ENCODE measurements at places on chromosomes 16 and 17. TPM values are rescaled to one million over a fixed set of nuclear protein-coding genes. Genes with fewer than 3 reads are reported as not detected.
A peak's percentile ranks its signal among the peaks of the same experiment; 100 is the strongest.

- no peak for DNase-seq
- peak overlapping the region; percentile 65 for H3K4me3 ChIP-seq
- no peaks in the 10 kb centered on the region for H3K36me3 ChIP-seq
Measured at GRCh38 chr17:7281953-7282751, 634 bp downstream of the SLC2A4 start.

Gene C17orf100
- 0.76 TPM for total RNA-seq

DNA sequence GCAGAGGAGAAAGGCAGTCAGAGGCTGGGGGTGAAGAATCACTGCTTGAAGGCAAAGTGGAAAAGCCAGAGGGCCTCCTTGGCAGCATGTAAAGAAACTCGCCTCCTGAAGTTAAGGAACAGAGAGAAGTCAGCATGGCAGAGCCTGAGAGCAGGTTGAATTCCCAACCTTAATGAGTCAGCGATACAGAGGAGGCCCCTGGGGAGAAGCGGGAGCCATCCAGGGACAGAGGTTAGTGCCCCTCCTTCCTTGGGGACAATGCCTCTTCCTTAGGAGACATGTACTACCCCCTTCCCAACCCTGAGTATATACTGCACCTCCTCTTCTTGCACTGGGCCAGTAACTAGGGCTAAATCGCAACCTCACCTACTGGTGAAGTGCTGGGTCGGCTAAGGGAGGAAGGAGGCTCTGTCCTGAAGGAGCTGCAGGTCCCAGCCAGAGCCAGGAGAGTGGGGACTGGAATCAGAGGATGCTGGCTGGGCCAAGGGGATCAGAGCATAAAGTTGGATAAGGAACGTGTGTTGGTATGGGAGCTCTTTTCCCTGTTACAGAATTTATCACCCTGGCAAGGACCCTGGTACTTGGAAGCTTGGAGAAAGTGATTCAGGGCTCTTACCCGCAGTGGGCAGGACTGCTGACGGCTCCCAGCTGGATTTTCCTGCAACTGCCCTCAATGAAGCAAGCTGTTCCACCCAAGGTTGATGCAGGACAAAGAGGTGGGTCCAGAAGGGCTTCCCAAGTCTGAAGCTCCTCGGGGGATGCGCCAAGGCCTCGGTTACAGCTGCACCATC lies 5.4 kb upstream of the AANAT start:
- no peaks in the 10 kb centered on the region for H3K4me1 ChIP-seq
- DNase-seq: no peak
- no peaks in the 10 kb centered on the region for H3K27me3 ChIP-seq
- H3K4me3 ChIP-seq: no peak overlapping the region
- no peak overlapping the region for H3K27ac ChIP-seq

DNA sequence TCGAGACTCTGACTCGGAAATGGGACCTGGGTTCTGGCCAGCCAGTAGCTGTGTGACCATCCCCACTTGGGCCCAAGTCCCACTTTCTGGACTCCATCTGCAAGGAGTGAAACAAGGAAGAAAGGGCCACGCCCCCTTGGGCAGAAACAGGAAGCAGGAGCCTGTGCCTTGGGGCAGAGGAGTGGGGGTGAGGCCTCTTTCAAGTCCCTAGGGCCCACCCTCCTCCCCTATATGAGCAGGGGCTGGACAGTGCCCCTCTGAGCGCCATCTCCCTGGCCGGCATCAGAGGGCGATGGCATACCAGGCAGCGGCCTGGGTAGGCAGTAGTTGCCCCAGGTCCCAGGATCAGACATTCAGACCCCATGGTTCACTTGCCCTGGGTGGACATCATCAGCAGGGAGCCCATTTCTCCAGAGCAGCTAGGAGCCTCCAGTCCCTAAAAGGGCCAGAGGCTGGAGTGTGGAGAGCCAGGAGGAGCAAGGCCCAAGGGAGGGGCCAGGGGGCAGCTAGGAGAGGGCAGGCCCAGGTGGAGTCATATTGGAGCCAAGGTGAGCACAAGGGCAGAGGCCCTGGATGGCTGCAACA lies 7.1 kb downstream of the BCAR1 start:
- peak overlapping the region; percentile 97 for H3K27ac ChIP-seq
- no peaks in the 10 kb centered on the region for H3K27me3 ChIP-seq
- H3K4me1 ChIP-seq: peaks cover 69% of the 10 kb centered on the region

Gene ARHGDIG
- not detected for total RNA-seq

DNA sequence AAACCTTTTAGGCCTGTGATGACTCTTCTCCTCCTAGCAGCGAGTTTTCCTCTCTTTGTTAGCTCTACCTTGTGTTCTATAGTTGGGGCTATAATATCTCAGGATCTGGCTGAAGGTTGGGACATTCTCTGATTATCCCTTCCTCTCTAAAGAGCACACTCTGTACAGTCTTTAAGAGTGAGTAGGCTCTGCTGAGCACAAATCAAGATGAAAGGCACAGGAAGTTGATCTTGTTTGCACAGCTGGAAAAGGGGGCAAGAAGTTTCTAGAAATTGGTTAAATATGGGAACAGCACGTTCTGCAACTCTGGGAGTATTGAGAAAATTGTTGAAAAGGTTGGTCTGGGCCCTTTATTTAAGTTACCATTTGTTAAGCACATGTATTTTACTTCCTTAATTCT lies 240.9 kb downstream of the CDH11 start:
- H3K4me1 ChIP-seq: no peaks in the 10 kb centered on the region
- H3K27ac ChIP-seq: no peak overlapping the region
- DNase-seq: no peak
- H3K36me3 ChIP-seq: no peaks in the 10 kb centered on the region

DNA sequence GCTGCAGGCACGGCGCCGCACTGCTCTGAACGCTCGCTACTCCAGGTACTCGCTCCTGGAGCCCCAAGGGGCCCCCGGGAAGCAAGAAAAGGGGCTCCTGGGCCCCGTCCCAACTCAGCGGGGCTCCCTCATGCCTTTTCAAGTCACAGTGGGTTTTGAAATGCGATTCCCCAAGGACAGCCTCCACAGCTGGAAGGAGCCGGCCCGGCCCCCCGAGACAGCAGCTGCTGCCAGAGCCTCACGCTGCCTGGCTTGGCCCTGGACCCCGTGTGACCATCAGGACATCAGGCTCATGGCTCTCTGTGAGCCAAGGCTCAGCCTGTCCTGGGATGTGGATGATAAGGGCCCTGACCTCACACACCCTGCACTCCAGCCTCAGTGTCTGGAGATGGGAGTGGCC lies 80.6 kb downstream of the LMF1 start:
- no peak overlapping the region for H3K27ac ChIP-seq
- H3K4me1 ChIP-seq: peaks cover 3% of the 10 kb centered on the region
- H3K27me3 ChIP-seq: no peaks in the 10 kb centered on the region
- no peak overlapping the region for H3K4me3 ChIP-seq
- no peaks in the 10 kb centered on the region for H3K36me3 ChIP-seq

DNA sequence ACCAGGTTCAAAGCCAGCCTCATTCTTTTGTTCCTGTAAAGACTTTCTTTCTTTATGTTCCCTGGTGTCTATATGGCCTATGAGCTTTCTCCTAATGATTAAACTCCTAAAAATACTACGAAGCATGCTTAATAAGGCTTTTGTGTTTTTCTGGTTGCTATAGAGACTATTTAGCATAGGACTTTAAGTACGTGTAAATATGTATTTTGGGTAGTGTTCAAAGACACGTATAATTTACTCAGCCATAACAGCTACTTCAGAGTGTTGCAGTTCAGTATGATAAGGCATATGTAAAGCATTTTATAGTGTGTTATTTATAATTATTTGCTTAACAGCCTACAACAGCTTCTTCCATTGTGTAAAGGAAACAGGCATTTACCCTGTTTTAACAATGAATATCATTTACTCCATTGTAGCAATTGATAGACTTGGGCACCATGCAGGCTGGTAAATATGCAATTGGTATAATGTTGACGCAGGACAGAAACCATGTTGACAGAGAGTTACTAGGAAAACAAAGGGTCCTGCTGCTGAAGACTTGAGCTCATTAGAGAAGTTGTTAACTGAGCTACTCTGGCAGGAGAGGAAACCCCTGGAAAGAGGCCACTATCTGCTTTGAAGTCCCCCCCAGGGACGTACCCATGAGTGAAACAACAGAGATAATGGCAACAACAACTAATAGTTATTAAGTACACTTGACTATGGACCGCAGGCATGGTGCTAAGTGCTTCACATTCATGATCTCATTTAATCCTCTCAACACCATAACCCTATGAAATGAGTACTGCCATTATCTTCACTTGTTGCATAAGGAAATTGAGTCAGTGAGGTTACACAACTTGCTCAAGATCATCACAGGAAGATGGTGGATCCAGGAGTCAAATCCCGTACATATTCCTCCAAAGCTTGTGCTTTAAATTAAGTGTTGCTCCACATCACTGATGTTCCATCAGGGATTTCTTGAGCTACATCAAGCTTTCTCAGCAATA lies 342.2 kb upstream of the DYNLRB2 start:
- H3K4me3 ChIP-seq: no peak overlapping the region
- DNase-seq: no peak
- no peaks in the 10 kb centered on the region for H3K4me1 ChIP-seq
- H3K36me3 ChIP-seq: no peaks in the 10 kb centered on the region
- no peaks in the 10 kb centered on the region for H3K27me3 ChIP-seq
- no peak overlapping the region for H3K27ac ChIP-seq

Gene RHBDF1
- total RNA-seq: 19.8 TPM

Gene GCGR
- total RNA-seq: not detected

DNA sequence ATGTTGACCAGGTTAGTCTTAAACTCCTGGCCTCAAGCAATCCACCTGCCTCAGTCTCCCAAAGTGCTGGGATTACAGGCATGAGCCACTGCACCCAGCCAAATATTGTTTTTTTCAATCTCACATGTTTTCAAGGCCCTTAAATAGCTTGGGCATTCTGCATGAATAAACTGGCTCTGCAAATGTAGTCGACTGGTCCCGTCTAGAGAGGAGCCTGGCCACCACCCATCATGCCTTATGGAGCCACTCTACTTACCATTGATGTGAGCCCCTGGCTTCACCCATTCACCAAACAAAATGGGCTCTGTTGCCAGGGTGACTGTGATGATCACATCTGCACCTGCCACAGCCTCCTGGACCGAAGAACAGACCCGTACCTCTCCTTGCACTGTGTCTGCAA lies 10.8 kb downstream of the CRYM start:
- H3K36me3 ChIP-seq: no peaks in the 10 kb centered on the region
- H3K27me3 ChIP-seq: no peaks in the 10 kb centered on the region
- no peak overlapping the region for H3K4me3 ChIP-seq

- H3K36me3 ChIP-seq: no peaks in the 10 kb centered on the region
- no peaks in the 10 kb centered on the region for H3K4me1 ChIP-seq
- H3K27me3 ChIP-seq: no peaks in the 10 kb centered on the region
- H3K27ac ChIP-seq: no peak overlapping the region
- H3K4me3 ChIP-seq: no peak overlapping the region
Measured at GRCh38 chr16:77938913-77939312, 83.4 kb upstream of the CLEC3A start.

- H3K4me3 ChIP-seq: no peak overlapping the region
- H3K27me3 ChIP-seq: peaks cover 47% of the 10 kb centered on the region
- H3K4me1 ChIP-seq: no peaks in the 10 kb centered on the region
Measured at GRCh38 chr17:74004056-74004455, 199.4 kb upstream of the RPL38 start.

Gene KRTAP4-1
- not detected for total RNA-seq

Gene TMEM204
- total RNA-seq: 0.22 TPM

DNA sequence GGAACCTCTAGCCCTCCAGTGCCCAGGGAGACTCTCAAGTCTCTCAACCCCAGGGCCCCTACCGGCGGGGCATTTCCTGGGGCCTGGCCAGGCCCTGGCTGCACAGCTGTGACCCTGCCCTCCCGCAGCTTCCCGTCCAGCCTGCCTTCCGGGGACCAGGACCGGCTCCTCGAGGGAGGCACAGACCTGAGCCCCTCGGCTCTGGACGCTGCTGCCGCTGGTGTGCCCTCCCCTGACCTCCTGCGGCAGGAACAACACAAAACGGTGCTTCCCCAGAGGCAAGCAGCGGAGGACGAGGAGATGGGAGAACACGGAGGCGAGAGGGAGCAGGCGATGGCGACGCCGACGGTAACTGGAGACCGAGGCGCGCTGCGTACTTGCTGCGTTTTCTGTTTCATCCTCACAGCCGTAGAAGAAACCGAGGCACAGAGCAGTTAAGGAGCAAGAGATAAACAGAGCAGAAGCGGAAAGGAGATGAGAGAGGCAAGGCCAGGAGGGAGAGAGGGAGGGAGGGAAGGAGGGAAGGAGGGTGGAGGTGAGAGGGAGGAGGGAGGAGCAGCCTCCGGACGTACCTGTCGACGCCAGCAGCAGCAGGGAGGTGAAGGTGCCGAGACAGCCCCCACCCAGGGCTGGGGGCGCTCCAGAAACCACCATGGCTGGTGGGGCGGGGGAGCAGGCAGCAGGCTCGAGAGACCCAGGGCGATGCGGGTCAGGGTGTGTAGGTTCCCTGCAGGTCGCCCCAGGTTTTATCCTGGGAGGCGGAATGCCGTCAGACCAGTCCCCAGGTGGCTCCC lies at the start of gene PRSS22:
Gene PRSS22, minus strand, starts transcription at position 720 of the 794 bp plus-strand sequence. Its CDS starts 66 bp downstream, at position 654.
- DNase-seq: no peak
- peak within 1 kb of the TSS; percentile 89 for H3K27ac ChIP-seq
- no peaks in the 10 kb centered on the region for H3K27me3 ChIP-seq
- peak within 1 kb of the TSS; percentile 69 for H3K4me3 ChIP-seq

- H3K27me3 ChIP-seq: no peaks in the 10 kb centered on the region
- no peak for DNase-seq
- H3K4me3 ChIP-seq: no peak overlapping the region
- peaks cover 5% of the 10 kb centered on the region for H3K4me1 ChIP-seq
Measured at GRCh38 chr16:21982108-21982507, 18.8 kb downstream of the PDZD9 start.

DNA sequence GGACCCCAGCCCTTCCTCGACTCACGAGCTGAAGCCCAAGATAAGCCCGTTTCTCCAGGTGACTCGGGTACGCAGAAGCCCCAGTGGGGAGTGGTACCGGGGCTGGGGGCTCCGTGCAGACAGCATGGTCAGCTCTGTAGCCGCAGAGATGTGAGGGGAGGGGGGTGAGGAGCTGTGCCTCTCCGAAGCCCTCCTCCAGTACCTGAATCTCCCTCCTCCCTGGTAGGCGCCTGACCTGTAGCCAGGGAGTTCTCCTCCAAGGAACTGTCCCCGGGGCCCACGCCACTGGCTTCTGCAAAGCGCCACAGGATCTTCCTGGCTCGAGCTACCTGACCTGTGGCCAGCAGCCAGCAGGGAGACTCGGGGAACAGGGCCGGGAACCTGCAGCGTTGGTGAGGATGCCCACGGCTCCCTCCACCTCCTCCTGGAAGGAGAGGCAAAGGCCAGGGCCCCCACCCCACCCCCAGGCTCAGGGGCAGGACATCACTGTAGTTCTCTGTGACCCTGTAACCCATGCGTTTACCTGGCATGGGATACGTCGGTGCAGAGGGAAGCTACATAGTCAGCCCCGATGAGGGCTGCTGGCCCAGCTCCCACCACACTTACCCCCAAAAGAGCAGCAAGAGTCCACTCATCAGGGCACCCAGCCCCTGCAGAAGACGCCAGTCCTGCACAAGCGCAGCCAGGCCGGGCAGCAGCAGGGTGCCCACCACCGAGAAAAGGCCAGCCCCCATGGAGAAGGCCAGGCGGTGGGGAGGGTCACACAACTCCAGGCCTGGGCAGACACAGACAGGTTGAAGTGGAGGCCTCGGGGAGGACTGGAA lies 1.7 kb downstream of the SLC22A31 start:
- no peaks in the 10 kb centered on the region for H3K36me3 ChIP-seq
- H3K27me3 ChIP-seq: no peaks in the 10 kb centered on the region
- peaks cover 5% of the 10 kb centered on the region for H3K4me1 ChIP-seq
- H3K27ac ChIP-seq: no peak overlapping the region
- no peak overlapping the region for H3K4me3 ChIP-seq
